ENCODE measurements at places on chromosomes 13 and 19. TPM values are rescaled to one million over a fixed set of nuclear protein-coding genes. Genes with fewer than 3 reads are reported as not detected.

The TBCB gene
- 226 TPM for total RNA-seq

DNA sequence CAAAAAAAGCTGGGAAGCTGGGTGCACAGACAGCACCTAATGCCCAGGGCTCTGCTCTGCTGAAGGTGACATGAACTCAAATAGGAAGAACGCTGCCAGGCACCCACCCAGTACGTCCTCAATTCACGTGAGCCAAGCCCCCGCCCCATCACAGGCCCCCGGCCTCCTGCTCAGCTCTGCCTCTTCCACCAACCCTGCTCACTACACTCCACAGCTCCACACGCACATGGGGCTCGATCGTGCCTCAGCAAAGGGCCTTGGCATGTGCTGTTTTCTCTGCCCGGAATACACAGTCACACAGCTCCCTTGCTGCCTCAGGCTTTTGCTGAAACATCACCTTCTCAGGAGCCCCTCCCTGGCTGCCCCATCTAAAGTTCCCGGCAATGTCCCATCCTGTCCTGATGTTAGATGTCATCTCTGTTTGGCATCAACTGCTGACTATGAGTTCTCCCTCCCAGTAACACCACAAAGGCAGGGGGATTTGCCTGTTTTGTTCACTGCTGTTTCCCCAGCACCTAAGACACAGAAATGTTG, 2.3 kb downstream of the ATP13A1 start:
- DNase-seq: no peak

The PRSS57 gene
- total RNA-seq: not detected

The KLK10 gene
- total RNA-seq: 1.0 TPM

DNA sequence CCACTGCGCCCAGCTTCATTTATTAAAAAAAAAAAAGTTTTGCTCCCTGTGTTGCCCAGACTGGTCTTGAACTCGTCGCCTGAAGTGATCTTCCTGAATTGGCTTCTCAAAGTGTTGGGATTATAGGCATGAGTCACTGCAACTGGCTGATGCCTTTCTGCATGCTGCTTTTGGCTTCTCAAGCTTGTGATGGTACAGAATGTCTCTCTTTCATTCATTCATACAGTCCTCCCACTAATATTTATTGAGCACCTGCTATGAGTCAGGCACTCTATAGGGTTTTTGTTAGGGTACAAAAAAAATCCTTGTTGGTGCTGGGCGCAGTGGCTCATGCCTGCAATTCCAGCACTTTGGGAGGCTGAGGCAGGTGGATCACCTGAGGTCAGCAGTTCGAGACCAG, 9.0 kb downstream of the TSPAN16 start:
- no peak for DNase-seq

DNA sequence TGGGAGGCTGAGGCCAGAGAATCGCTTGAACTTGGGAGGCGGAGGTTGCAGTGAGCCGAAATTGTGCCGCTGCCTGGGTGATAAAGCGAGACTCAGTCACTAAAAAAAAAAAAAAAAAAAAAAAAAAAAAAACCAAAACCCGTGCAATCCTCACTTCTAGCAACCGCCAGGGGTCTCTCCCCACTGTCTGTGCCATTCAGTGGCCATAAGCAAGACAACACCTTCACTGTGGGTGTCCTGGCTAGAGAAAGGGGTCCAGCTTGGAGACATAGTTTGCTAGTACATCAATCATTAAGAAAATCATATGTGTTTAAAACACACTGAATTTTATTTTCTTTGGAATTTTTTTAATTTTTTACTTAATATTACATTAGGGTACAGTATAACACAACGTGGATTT, 68.2 kb downstream of the RASL11A start:
- no peak for DNase-seq

The PLD3 gene
- 228 TPM for total RNA-seq

The C13orf46 gene
- total RNA-seq: 0.17 TPM

GRCh38 chr13:111662451-111662850, 342.0 kb downstream of the TEX29 start:
- DNase-seq: no peak

DNA sequence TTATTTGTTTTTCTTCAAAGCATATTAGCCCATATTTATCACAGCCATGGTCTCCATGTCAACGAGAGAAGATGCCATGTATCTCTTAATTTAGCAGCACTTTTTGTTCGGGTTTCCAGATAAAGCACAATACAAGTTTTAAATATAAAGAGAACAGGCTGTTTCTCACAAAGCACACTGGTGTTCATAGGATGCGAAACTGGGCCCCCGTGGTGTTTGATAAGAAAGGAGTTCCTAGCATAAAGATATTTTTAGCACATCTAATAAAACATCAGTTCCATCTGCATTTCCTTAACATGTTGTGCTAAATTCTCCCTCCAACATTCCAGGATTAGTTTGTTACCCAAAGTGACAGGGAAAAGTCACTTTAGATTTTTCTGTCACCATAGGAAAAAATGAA, 72.4 kb upstream of the EDNRB start:
- DNase-seq: no peak

DNA sequence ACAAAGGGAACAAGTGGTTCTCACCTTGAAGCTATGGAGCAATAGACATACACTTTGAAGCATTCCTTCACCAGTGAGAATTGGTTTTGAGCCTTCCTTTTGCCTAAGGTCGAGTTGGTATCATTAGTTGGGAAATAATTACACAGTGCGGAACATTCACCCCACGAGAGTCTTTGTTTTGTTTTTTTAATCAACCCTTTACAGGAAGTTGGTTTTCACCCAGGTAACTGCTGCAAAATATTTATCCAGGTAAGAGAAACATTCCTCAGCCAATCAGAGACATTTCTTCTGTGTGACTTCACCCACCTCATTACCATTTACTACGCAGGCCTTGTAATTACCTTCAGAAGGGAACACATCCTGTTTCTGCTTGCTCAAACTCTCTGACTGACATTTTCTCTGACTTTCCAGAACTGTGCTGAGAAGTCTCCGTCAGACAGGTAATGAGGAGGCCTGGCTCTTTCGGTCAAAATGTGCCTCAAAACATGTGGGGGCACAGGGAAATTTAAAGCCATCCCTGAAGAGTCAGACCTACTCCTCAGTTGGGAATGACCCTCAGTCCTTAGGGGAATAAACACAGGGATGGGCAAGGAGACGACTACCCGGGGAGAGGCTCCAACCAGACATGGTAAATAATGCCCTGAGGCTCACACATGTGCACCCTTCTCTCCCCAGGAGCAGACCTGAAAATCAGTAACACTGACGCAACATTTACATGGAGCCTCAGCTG, 22.7 kb upstream of the SERP2 start:
- DNase-seq: no peak

The ZNF497 gene
- 1.3 TPM for total RNA-seq

DNA sequence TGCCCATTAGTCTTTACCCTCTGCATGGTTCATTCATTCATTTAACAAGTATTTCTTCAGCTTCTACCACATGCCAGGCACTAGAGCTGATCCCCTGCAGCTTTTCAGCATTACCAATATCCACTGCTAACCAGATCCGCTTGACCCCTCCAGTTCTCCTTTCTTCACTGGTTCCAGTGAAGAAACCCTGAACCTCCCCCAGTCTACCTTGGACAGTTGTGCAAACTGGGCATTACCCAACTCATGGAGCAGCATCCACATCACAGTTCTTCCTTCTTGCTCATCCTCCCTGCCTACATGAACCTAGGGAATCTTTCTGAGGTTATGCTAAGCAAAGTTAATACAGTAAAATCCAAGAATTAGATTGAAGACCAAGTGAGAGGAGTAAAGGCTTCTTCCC, 78.7 kb upstream of the SERP2 start:
- no peak for DNase-seq

- no peak for DNase-seq
Observed at GRCh38 chr13:88426661-88427060, 755.5 kb downstream of the SLITRK5 start.

The MEDAG gene
- total RNA-seq: 30.6 TPM

DNA sequence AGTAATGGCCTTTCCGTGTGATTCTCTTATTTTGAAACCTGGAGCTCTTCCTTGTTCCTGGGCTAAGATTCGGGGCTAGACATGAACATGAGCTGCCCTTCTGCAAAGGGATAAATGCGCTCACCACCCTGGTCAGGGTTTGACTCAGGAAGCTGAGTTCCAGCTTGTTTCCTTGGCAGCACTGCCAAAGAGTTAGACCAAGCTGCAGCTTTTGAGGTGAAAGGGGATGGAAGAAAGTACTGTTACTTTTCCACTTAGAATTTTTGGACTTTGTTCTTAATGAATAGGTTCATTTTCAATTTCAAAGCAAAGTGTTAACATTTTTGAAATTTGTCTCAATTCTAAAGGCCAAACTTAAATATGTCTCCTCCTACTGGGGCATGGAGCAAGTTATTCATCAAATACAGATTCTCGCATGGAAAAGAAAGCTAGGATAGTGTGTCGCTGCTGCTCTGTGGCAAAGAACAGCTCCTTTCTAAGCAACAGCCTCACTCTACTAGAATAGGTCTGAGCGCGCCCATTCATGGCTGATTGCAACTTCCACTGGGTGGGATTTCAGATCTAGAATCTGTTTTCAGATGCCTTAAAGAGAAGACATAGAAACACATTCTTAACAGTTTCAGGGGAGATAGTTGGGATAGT, 2.2 kb downstream of the RGCC start:
- DNase-seq: peak; percentile 55

The VSTM1 gene
- total RNA-seq: not detected

DNA sequence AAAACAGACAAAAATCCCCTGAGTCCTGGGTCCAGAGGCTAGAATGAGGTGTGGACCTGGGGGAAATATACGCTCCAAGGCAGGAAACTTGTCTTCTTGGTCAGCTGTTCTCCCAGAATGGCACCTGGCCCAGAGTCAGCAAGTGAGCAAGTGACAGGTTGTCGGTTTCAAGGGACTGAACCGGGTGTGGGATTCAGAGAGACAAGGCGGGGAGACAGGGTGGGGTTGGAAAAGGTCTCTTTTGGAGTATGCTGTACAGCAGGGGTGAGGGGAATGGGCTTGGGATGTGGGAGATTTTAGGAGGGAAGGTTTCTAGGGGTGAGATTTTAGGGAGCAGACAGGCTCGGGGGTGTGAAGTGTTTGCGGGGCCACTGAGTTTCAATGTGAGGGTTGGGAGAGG, 83.3 kb downstream of the RYR1 start:
- DNase-seq: no peak

DNA sequence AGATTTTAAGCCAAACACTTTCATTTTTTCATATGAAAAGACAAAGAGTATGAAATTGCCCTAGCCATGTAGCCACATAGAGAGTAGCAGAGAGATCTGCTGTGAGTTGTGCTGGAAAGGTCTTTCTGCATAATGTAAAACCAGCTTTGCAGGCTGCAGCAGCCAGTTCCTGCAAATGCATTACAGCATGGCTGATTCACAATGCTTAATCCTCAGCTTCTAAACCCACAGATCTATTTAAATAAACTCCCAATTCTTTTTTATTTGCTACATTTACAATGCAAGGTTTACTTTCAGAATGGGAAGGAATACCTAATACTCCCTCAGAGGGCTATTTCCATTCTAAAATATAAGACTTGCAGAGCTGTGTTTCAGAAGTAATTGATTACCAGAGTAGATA, 185.6 kb upstream of the STARD13 start:
- no peak for DNase-seq

- DNase-seq: no peak
Observed at GRCh38 chr13:50677687-50678463, 165.6 kb downstream of the DLEU7 start.

DNA sequence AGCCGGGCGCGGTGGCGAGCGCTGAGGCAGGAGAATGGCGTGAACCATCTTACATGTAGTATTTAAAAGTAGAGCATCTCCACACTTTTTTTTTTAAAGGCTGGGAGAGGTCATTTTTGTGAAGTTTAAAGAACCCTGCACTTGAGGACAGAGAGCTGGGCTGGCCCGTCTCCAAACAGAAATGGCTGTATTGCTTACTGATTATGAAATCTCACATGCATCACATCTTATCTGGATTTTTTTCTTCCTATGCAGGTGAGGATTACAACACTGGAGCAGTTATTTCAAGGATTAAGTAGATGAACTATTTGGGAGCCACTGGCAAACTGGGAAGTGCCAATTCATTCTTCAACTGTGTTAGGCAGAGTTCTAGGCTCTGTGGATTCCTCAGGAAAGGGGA, 59.5 kb downstream of the TEX26 start:
- DNase-seq: no peak

- DNase-seq: no peak
Observed at GRCh38 chr13:54196684-54197083, 1168.1 kb downstream of the OLFM4 start.

DNA sequence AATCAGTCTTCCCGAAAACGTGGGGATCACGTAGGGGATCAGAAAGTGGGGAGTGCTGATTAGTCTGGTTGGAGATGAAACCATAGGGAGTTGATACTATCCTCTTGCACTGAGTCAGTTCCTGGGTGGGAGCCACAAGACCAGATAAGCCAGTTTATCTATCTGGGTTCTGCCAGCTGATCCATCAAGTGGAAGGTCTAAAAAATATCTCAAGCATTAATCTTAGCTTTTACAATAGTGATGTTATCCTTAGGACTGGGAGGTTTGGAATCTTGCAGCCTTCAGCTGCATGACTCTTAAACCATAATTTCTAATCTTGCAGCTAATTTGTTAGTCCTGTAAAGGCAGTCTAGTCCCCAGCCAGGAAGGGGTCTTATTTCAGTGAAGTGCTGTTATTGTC, 2474.2 kb downstream of the PCDH9 start:
- no peak for DNase-seq

The LIPE gene
- 10.8 TPM for total RNA-seq

The ZNF296 gene
- total RNA-seq: 0.51 TPM

GRCh38 chr13:102763741-102764140, 9.8 kb downstream of the TEX30 start:
- DNase-seq: no peak

DNA sequence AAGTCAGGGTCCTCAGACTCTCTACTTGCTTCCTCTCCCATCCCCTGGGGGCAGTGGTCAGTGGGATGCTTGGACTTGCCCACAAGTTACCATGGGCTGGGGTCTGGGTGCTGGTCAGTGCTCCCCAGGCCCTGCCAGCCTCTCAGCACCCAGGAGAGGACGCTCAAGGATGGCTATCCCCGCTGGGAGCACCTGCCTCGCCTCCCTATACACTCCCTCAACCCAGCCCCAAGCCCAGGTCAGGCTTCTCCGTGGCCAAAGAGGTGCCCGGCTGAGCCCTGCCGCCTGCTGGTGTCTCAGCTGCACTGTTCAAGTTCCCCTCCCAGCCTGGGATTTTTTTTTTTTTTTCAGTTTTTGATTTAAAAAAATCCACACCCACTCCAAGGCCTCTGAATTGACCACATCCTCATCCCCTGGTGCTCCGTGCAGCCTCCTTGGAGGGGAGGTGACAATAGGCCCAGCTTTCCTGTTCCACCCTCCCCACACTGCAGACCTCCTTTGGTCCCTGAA, 10.8 kb downstream of the F2RL3 start:
- DNase-seq: peak; percentile 73

The CEACAM20 gene
- total RNA-seq: not detected

- DNase-seq: no peak
Observed at GRCh38 chr13:27971236-27971645, 2.1 kb upstream of the CDX2 start.

The STOML3 gene
- total RNA-seq: not detected

GRCh38 chr19:12703046-12703445, 6.6 kb upstream of the FBXW9 start:
- peak; percentile 66 for DNase-seq

Data from dermis blood vessel endothelial cell (primary cell).